ENCODE measurements at places on chromosomes 1 and 21. TPM values are rescaled to one million over a fixed set of nuclear protein-coding genes. Genes with fewer than 3 reads are reported as not detected.

The CNIH3 gene
- 4.1 TPM for total RNA-seq

The C1orf185 gene
- not detected for total RNA-seq

The CCDC24 gene
- total RNA-seq, result 4.3 TPM

The RIIAD1 gene
- total RNA-seq, result not detected

The MIXL1 gene
- total RNA-seq, result not detected

The ZCCHC17 gene
- total RNA-seq, result 33.7 TPM

The TMPRSS3 gene
- 4.4 TPM for total RNA-seq

The CNKSR1 gene
- 8.4 TPM for total RNA-seq

The C1orf226 gene
- total RNA-seq, result 12.4 TPM

The CELA3A gene
- not detected for total RNA-seq

The ARHGEF10L gene
- total RNA-seq, result 52.7 TPM

The PGBD5 gene
- 11.3 TPM for total RNA-seq

The HMGN2 gene
- total RNA-seq, result 449 TPM

The SPRR4 gene
- total RNA-seq, result not detected

The UCK2 gene
- total RNA-seq, result 38.0 TPM

The AQP10 gene
- not detected for total RNA-seq

The AIRE gene
- total RNA-seq, result 0.27 TPM

The SPRR3 gene
- total RNA-seq, result not detected

The CREG1 gene
- 75.8 TPM for total RNA-seq

The TRABD2B gene
- total RNA-seq, result 0.82 TPM

The LCE2B gene
- not detected for total RNA-seq

The HCRTR1 gene
- not detected for total RNA-seq

The LCE3E gene
- not detected for total RNA-seq

The PTPN14 gene
- 26.4 TPM for total RNA-seq

The OR6F1 gene
- not detected for total RNA-seq

The MAP3K21 gene
- total RNA-seq, result 2.1 TPM

The ANGPTL1 gene
- 62.8 TPM for total RNA-seq

The PCSK9 gene
- 1.1 TPM for total RNA-seq

The KAZN gene
- total RNA-seq, result 22.5 TPM

The RNF207 gene
- total RNA-seq, result 64.0 TPM

The ANGPTL7 gene
- total RNA-seq, result 33.2 TPM

The TMOD4 gene
- not detected for total RNA-seq

The COL11A1 gene
- total RNA-seq, result 239 TPM

The CCDC185 gene
- total RNA-seq, result not detected

The TFF3 gene
- 3.6 TPM for total RNA-seq

The TSSK3 gene
- total RNA-seq, result 0.55 TPM

The ZFP69 gene
- total RNA-seq, result 5.4 TPM

The DENND2C gene
- 4.2 TPM for total RNA-seq

The REN gene
- total RNA-seq, result not detected

The VPS45 gene
- 83.2 TPM for total RNA-seq

The MYOM3 gene
- 20.3 TPM for total RNA-seq

The TBX15 gene
- total RNA-seq, result 18.6 TPM

All from camera-type eye (tissue), 1 donor.